Mononuclear cell (primary cell): ENCODE measurements at places on chromosomes 4 and X. TPM values are rescaled to one million over a fixed set of nuclear protein-coding genes. Genes with fewer than 3 reads are reported as not detected.

FAM53A gene
- 2.2 TPM for total RNA-seq

HTRA3 gene
- total RNA-seq = not detected

NPY1R gene
- total RNA-seq = not detected

MXRA5 gene
- total RNA-seq = not detected

MAGEE1 gene
- 6.4 TPM for total RNA-seq

LDB2 gene
- 0.52 TPM for total RNA-seq

ELK1 gene
- total RNA-seq = 19.3 TPM

FAM47A gene
- total RNA-seq = not detected

CYBB gene
- total RNA-seq = 284 TPM

CTAG2 gene
- total RNA-seq = not detected

CFI gene
- under 0.01 TPM for total RNA-seq

F8A3 gene
- total RNA-seq = 1.5 TPM

PPP2R2C gene
- total RNA-seq = not detected

NAT8L gene
- total RNA-seq = 0.10 TPM

SPIN4 gene
- total RNA-seq = 2.8 TPM

TSPAN6 gene
- total RNA-seq = 0.94 TPM

CTAG1B gene
- total RNA-seq = not detected
